AG04449 (cell line): ENCODE measurements at places on chromosomes 12 and 14.

GRCh38 chr12:125860672-125861288 is 795.5 kb downstream of the AACS start:
- no peak for DNase-seq

- no peak for DNase-seq
Measured at GRCh38 chr12:32080435-32080834, 26.2 kb upstream of the BICD1 start.

- no peak for DNase-seq
Measured at GRCh38 chr14:21917699-21918436, 244.2 kb upstream of the OR4E1 start.

DNA sequence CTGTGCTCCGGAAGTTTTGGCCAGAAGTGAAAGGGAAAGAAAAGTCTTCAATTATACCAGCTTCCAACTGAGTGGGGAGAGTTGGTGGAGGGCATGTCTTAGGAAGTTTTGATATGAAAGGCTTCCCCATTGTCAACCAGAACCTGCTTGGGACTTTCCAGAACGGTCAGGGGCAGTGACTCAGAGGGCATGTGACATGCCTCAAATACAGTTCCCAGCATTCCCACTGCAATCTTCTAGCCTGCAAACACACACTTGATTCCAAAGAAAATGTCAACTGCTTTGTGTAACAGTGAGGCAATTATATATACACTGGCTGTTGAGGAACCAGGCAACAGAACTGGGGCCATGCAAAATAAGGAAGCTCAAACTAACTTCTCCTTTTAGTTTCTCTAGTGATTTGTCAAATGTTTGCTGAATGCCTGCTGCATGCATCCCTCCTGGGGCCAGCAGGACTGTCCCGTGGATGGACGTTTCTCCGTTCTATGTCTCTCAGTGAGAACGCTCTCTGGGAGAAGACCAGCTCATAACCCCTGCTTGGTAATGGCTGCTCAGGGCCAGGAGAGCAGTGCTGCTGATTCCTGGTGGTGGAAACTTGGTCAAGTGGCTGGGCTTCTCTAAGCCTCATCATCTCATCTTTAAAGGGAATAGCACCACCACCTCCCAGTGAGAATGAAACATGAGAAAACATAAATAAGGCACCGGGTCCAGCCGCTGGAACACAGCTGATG is 18.3 kb downstream of the SLC25A47 start:
- peak; percentile 65 for DNase-seq

DNA sequence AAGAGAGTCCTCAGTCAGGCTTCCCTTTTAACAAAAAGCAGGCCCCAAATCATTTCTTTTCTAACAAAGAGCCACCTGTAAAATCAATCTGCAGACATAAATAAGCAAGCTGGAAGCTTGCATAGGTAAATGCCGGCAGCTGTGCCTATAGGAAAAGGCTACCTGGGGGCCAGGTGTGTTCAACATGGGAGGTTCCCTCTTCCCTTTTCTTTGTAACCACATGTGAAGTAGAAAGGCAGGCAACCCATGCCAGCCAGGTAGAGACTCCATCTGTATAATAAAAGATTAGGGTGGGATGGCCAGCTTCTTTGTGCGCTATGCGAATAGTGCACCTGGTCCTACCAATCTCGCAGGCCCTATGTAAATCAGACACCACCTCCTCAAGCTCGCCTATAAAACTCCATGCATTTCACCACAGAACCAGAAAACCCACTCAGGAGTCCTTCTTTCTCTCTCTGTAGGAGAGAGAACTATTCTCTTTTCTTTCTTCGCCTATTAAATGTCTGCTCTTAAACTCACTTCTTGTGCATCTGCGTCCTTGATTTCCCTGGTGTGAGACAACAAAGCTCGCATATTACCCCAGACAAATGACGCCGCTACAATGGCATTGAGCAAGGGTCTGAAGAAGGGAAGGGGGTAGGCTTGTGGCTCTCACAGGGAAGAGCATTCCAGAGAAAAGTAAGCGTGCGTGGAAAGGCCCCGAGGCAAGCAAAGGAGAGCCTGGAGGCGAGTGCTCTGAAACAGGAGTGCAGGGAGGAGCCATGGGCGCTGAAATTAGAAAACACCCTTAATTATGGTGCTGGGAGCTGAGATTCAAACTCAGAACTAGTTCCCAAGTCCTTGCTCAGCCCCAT is 67.2 kb downstream of the TTC9 start:
- DNase-seq = no peak

- DNase-seq = no peak
Measured at GRCh38 chr14:50791201-50791600, 39.8 kb downstream of the NIN start.
